Amniotic stem cell (primary cell): ENCODE measurements at places on chromosomes 6 and 20.

- no peak for DNase-seq
These were observed 75.1 kb downstream of the SLC2A10 start for GRCh38 chr20:46784436-46785127.

DNA sequence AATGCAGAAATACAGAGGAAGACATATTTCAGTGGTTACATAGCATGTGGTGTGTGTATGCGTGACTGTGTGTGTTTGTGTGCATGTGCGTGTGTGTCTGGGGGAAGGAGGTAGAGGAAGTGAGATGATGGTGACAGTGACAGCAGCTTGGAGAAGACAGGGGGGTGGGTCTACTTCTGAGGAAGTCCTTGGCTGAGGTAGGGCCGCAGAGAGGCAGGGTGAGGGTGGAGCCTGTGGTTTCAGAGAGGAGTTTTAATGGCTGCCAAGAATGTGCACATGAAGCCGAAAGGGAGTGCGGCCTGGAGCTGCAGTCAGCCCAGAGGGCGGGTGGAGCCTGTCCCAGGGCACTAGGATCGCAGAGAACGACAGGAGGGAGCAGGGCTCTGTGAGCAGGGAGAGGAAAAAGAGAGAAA, 22.7 kb upstream of the RNF24 start:
- no peak for DNase-seq

DNA sequence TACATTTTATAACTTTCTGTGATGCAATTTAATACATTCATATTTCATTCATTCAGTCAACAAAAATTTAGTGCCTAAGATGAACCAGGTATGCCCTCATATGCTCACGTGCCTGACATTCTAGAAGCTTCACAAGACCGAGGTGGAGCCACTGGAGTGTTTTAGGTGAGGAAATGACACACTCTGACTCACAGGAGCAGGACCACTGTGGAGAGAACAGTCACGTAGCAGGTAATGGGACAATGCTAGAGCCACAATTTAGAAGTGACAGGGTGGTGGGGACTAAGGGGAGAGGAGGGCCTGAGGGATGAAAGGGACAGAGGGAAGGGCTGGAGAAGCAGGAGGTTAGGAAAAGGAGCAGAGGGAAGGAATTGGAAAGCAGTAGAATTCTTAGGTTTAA, 17.6 kb upstream of the HLA-A start:
- DNase-seq, result no peak

DNA sequence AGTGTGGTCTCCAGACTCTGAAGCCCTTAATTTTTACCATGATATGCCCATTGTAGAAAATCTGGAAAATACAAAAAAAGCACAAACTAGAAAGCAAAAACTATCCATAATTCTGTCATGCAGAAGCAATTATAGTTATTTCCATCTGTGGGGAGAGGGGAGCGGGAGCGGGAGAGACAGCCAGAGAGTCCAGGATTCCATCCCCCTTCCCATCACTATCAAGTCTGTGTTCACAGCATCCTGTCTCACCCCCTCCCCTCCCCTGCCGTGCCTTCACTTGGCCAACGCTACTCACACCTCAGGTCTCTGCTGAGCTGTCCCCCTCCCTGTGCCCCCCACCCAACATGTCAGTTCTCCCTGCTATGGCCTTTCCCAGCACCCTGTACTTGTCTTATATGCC, 14.5 kb downstream of the RIMS4 start:
- no peak for DNase-seq

DNA sequence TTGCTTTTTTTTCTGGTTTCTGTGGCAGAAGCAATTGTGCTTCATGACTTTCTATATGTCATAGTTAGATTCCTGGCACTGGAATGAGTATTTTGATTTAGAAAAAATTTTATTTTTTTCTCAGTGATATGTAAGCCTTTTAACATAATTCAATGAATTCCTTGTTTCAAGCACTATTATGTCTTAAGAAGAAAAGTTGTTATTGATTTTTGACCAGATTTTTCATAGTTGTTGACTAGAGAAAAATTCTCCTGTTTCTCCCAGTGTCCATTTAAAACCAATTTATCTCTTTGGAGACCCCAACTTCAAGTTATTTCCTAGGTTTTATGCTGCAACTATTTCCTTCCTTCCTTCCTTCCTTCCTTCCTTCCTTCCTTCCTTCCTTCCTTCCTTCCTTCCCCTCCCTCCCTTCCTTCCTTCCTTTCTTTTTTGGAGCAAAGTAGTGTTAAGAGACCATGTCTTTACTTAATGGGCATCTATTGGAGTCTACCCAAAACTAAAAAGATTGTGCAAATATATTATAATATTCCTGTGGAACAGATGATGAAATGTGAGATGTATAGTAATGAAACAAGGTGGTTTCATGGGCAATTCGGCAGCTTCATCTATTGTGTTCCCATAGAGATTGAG, 346.9 kb downstream of the RNF144B start:
- no peak for DNase-seq
